ENCODE measurements at places on chromosomes 12 and 14.

- no peak for DNase-seq
These were observed 249.1 kb downstream of the AKAP6 start for GRCh38 chr14:32578181-32578580.

GRCh38 chr12:90922145-90922627 lies 32.8 kb downstream of the CCER1 start:
- peak; percentile 65 for DNase-seq

DNA sequence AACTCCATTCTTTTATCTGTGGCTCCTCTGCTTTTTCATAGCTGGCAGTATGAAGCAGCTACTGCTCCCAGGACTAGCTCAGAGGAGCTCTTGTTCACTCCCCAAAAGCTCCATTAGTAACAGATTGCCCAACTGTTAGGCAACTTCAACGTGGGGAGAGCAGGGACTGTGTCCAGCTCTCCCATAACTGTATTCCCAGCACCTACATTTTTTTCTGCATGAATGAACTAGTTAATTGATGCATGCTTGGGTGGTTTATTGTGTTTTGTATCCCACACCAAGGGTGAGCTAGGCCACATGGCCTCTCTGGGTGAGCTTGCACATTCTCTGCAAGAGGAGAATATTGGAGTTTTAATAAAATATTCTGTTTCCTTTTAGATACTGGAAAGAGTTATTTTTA lies 15.2 kb downstream of the STON2 start:
- DNase-seq = peak; percentile 20

GRCh38 chr12:94767956-94768355 lies 117.6 kb upstream of the TMCC3 start:
- peak; percentile 30 for DNase-seq

DNA sequence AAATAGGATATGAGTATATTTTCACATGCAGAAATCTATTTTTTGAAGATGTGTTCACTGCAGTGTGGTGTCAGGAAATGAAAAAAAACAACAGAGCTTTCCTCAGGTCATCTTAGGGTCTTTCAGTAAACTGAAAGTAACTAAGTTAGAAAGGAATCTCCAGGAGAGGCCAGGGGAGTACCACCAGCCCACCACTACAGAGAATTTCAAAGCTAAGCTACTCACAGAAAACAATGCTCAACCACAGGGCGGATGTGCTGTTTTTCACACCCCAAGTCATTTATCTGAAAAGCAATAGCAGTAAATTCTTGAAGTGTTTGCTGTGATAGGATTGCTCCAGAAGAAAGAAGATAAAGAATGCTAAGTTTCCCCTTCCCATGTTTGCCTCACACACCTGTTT lies 79.0 kb downstream of the IFNG start:
- DNase-seq = no peak

DNA sequence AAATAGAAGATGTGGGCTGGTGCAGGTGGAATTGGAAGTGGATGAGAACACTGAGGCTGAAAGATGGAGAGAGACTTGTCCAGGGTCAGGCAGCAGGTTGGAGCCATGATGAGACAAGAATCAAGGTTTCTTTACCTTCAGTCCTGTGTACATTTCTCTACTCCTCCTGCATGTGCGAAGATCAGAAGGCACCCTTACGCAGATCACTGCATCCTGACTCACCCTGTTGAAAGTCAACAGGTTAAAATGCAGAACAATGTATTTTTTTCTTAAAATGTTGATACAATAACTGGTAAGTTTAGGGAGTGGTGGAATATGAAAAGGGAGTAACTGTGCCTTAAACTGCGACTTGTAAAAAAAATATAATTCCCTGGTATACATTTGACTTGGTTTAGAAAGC lies 47.8 kb downstream of the TESPA1 start:
- no peak for DNase-seq

- DNase-seq = peak; percentile 76
These were observed 9.2 kb upstream of the RILPL2 start for GRCh38 chr12:123445388-123446332.

DNA sequence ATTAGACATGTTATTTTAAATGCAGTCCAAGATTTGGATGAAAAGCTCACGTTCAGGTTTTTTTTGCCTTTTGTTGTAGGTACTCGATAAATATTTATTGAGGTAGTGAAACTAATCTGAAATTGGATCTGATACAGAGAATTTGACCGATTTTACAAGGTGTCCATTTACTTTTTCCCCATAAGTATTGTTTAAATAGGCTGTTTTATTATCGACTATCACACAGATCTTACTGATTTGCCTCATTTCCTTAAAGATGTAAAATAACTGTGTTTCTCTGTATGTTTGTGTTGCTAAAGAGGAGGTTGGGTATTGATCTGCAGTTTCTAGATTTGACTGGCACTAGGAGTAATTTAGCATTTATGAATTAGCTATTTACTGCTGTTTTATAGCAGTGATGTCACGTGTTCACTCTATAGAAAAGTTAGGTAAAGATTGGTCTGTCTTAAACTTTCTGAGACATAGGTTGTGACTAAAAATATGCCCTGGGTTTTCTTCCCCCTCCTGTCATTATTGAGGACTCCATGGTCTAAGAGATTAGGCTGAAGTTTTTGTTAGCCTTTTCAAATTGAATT lies 3.5 kb downstream of the RAP1B start:
- no peak for DNase-seq

DNA sequence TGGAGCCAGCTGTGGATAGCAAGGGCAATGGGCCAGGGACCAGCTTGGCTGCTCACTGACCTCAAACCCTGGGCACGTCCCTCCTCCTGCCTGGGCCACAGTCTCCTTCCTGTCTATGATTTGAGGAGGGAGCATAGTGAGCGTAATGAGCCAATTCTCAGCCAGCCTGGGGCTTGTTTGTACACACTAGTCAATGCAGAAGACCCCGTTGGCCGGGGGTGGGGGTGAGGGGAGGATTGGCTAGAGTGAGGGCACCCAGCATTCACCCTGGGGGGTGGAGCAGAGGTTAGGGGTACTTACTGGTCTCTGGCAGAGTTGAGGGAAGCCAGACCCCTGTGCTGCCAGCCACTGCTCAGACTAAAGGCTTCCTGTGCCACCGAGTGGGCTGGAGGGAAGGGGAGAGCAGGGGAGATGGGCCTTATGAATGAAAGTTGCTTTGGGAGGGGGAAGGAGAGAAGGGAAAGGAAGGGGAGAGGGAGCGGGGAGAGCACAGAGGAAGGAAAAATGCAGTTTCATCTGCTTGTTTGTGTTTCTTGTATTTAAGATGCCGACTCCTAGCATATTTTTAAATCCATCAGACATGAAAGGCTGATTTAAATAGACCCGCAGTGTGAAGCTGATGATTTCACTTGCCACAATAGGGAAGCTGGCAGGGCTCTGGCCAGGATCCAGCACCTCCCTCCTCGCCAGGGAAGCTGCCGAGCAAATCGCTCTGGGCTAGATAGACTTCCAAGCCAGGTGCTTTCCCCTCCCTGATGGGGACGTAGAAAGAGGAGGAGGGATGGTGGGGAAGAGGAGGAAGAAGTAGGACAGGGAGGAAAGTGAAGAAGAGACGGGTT lies 114.0 kb downstream of the PRMT8 start:
- no peak for DNase-seq

- peak; percentile 86 for DNase-seq
These were observed 7.8 kb upstream of the PIP4K2C start for GRCh38 chr12:57583008-57583831.

DNA sequence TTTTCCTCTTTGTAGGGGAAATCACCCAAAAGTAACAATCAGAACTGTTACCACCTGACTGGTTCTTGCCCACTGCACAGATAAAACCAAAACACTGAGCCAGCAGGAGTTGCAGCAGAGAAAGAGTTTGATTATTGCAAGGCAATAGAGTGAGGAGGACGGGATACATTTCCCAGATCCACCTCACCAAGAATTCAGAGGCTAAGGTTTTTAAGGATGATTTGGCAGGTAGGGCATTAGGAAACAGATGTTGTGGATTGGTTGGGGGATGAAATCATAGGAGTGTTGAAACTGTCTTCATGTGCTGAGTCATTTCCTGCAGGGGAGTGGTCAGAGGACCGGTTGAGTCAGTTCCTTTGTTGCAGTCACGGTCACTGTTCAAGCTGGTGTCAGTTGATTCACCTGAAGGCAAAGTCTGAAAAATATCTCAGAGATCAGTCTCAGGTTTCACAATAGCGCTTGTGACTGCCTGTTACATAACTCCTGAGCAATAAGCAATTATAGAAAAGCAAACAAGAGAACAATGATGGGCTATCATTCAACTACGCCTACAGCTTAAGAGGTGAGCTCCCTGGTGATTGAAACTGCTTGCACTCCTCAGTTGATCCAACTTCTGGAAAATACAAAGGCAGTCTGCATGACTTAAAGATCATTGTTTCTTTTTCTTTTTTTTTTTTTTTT lies 20.3 kb upstream of the AMN1 start:
- DNase-seq = peak; percentile 96

- no peak for DNase-seq
These were observed 159.9 kb downstream of the DUSP6 start for GRCh38 chr12:89192429-89192828.

- DNase-seq = peak; percentile 29
These were observed 37.0 kb downstream of the CIT start for GRCh38 chr12:119840168-119840567.

DNA sequence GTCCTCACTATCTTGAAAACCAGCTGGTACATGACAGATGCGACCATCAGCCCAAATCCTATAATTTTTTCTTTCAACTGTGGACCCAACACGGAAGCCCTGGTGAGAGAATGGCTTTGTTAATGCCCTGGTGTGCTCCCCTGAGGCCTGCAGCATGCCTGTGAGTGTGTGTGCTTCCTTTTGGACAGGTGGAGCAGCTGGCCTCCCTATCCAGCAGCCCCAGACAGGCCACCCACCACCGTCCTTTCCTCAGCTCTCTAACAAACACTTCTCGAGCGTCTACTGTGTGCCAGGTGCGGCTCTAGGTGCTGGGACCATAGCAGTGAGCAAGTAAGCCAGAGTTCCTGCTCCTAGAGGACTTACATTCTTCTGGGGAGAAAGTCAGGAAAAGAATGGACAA lies 78.9 kb upstream of the GZMB start:
- DNase-seq = no peak

DNA sequence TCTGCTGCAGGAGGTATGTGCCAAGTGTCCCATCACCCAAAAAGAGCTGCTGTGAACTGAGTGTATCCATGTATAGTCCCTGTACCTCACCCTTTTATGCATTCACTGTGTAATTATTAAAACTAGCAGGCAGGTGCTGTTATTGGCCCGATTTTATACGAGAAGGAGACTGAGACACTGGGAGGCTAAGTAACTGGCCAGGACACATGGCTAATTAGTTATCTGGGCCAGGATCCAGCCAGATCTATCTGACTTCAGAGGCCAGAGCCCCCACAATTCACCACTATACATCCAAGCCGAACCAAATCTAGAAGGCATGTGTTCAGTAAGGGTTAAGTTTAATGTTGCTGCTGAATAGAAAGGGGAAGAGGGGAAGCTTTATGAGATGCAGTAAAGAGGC lies 73.4 kb downstream of the FRMD6 start:
- DNase-seq = peak; percentile 28

GRCh38 chr14:90519262-90519920 lies 122.6 kb downstream of the CALM1 start:
- no peak for DNase-seq
